AG04449 (cell line): ENCODE measurements at places on chromosomes 7 and 10.

DNA sequence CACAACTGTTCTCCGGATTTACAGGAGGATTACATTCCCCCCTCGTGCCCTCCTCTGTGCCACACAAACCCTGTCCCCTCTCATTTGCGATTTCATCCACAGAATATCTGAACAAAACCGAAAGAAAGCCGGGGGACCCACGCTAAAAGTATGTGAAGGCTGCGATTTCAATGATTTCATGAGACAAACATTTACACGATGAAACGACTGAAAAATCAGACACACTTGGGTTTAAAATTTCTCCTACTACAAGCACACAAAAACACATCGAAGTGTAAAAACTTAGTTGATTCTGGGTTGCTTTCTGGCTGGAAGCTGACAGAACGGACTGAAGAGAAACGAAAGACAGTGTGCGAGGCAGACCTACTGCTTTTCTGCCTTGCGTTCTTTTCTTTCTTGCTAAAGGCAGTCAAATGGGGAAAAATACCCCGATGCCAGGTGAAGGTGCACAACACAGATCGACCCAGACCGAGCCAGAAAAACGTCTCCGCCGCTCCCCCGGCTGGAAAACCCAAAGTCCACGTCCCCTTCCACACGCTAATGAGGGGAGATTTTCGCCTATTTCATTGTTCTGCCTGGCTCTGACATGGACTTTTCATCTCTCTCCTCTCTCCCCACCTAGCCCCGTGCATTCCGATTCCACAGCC lies 1.2 kb downstream of the HIPK2 start:
- peak; percentile 31 for DNase-seq

- no peak for DNase-seq
Measured at GRCh38 chr7:81664304-81664703, 105.5 kb downstream of the HGF start.

- DNase-seq: no peak
Measured at GRCh38 chr10:21194510-21194993, 297.4 kb upstream of the NEBL start.

DNA sequence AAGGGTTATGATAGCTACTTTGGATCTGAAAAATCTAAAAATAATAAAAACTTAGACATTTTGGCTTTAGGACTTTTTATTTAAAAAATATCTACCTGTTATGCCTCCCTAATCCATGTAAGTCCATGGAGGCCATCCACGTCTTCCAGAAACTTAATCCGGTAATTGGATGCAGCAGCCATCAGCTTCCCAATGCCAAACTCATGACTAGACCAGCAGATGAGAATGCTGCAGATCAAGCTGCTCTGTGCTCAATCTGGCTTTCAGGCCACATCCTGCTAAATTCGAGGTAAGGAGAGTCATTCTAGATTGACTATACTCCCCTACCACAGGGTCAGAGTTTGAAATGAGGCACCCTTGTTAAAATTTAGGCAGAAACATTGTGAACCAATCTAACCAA lies 168.5 kb upstream of the TCERG1L start:
- DNase-seq: no peak

DNA sequence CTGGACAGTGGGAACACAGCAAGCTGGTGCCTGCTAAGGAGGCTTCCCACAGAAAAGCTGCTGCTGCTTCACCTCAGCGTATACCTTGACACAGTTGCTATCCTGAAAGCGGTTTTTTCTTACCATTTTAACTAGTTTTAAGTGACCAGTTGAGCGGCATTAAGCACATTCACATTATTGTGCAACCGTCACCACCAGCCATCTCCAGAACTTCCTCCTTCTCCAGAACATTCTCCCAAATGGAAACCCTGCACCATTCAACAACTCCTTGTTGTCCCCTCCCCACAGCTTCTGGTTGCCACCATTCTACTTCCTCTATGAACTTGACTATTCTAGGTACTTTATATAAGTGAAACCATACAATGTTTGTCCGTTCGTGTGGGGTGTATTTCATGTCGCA lies 169.9 kb downstream of the SNX10 start:
- no peak for DNase-seq

DNA sequence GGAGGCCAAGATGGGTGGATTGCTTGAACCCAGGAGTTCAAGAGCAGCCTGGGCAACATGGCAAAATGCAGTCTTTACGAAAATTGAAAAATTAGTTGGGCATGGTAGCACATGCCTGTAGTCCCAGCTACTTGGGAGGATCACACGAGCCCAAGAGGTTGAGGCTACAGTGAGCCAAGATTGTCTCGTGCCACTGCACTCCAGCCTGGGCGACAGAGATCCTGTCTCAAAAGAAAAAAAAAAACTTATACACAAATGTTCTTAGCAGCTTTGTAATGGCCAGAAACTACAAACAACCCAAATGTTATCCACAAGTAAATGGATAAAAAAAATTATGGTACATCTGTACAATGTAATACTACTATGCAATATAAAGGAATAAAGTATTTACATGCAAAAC lies 12.6 kb downstream of the NT5C2 start:
- no peak for DNase-seq

DNA sequence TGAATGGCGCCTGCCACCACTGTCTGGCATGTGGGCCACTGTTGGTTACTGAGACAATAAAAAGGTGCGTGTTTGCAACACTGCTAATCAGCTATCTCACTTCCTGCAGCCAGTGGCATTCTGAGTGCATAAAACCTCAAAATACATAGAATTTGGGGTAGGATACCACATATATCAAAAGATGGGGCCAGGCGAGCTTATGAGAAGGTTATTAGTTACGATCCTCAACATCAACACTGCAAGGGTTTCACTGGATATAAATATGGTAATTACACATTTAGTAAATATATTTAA lies 200.2 kb downstream of the WDR37 start:
- DNase-seq: no peak

GRCh38 chr7:87036985-87037384 lies 22.5 kb downstream of the ELAPOR2 start:
- DNase-seq: no peak

GRCh38 chr7:18468795-18469194 lies 26.8 kb upstream of the HDAC9 start:
- DNase-seq: no peak

- DNase-seq: no peak
Measured at GRCh38 chr7:106041140-106041717, 70.9 kb downstream of the SYPL1 start.

- DNase-seq: no peak
Measured at GRCh38 chr7:21763818-21764217, 181.9 kb downstream of the CDCA7L start.

- DNase-seq: no peak
Measured at GRCh38 chr7:621572-622285, 102.1 kb upstream of the PDGFA start.

DNA sequence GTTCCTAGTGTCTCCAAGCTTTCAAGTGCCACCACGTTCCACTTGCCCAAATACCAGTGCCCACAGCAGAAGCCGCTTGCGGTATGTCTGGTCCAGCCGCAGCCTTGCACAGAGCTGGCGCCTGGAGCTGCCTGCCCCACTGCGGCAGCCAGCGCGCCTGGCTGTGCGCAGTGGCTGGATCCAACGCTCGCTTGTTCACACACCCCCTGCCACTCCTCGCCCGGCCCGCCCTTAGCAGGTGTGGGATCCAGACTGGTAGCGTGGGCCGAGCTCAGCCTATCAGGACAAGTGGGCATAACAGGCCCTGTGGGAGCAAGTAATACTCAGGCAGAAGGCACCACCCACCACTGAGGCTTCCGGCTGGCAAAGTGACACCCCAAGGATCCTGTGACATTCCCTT lies 294.4 kb downstream of the GRM8 start:
- DNase-seq: no peak

GRCh38 chr7:154433632-154434598 lies 381.7 kb downstream of the DPP6 start:
- DNase-seq: no peak

- peak; percentile 40 for DNase-seq
Measured at GRCh38 chr10:118167056-118167700, 120.4 kb upstream of the RAB11FIP2 start.

DNA sequence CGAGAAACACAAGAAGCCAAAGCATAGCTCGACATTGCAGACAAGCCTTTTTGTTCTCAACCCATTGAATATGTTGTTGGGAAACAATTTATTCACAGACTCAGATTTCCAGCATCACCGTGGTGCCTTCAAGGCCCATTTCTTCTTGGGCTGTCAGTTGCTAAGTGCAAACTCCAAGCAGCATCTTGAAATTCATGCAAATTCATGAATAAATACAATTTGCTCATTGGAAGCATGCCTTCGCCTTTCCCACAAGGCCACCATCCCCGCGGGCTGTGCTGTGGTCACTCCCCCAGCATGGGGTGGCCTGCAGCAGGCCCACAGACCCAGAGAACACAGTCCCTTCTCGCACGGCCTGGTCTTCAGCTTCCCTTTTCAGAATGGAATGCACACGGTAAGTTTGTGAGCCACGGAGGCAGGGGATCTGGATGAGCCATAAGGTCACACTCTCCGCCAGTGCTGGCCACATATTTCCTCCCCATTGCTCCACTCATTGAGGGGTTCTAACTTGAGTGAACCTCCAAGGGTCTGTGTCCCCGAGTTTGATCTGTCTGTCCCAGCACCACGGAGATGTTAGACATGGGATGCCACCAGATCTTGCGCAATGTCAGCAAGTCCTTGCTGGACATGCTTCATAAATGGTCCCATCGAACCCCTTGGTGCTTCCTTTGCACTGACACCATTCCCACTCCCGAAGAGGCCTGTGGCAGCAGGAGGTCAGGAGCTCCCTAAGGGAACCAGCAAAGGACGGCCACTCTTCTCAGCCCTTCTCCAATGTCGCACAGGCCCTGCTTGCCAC lies 109.5 kb downstream of the GFRA1 start:
- DNase-seq: no peak

DNA sequence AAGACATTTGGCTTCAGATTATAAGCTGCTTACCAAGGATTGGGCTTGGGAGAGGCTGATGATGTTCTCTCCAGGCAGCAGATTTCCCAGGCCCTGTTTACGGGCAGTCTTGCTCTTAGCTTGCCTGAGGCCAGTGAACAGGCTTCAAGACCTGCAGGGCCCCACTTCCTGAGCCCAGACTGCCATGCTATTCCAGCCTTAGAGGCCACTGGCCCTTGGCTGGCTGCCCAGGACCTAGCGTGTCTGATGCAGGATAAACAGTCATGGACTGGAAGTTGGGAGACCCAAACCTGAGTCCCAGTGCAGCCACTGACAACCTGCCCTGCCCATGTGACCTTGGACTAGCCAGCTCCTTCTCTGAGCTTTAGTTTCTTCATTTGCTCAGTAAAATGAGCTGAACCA lies 2.9 kb downstream of the PRXL2A start:
- DNase-seq: no peak

GRCh38 chr7:48637382-48637781 lies 287.0 kb upstream of the CDC14C start:
- DNase-seq: no peak

DNA sequence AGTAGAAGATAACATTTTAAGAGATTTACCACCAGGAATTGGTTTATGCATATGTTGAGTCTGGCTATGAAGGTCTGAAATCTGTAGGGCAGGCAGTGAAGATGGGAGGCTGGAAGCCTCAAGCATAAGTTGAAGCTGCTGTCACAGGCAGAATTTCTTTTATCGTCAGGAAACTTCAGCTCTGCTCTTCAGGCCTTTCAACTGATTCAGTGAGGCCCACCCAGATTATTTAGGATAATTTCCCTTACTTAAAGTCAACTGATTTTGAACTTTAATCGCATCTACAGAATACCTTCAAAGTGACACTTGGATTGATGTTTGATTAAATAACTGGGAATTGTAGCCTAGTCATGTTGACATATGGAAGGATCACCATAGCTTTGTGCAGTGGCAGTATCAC lies 190.5 kb downstream of the PPP1R9A start:
- DNase-seq: no peak

DNA sequence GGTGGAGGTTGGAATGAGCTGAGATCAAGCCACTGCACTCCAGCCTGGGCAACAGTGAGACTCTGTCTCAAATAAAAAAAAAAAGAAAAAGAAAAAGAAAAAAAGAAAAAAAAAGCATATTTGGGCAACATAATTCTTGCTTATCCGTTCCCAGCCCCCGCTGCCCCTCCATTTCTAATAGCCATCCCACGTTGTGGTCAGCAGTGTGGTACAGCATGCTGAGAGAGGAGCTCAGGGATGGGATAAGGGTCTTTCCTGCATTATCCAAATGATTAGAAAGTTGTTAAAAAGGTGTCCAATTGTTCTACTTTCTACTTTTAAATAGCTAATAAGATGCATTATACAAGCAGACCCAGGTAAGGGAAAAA lies 104.9 kb upstream of the ZNF92 start:
- no peak for DNase-seq

DNA sequence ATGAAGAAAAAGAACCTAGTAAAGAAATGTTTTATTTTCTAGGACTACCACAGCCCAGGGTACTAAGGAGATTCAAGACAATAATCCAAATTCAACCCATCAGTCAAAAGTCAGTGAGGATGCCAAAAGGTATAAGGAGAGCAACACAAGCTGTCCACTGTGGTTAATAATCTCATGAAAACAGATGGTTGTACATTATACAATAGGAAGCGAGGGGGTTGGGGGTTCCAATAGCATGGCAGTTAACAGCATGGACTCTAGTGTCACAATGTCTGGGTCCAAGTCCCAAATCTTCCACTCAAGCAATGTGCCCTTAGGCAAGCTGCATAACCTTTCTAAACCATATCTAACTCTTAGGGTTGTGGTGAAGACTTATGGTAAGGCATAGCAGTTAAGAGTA lies 35.1 kb downstream of the BRAF start:
- DNase-seq: no peak

- DNase-seq: no peak
Measured at GRCh38 chr7:11946794-11947193, 114.8 kb upstream of the THSD7A start.

- no peak for DNase-seq
Measured at GRCh38 chr10:80173466-80173865, 31.9 kb downstream of the ANXA11 start.

DNA sequence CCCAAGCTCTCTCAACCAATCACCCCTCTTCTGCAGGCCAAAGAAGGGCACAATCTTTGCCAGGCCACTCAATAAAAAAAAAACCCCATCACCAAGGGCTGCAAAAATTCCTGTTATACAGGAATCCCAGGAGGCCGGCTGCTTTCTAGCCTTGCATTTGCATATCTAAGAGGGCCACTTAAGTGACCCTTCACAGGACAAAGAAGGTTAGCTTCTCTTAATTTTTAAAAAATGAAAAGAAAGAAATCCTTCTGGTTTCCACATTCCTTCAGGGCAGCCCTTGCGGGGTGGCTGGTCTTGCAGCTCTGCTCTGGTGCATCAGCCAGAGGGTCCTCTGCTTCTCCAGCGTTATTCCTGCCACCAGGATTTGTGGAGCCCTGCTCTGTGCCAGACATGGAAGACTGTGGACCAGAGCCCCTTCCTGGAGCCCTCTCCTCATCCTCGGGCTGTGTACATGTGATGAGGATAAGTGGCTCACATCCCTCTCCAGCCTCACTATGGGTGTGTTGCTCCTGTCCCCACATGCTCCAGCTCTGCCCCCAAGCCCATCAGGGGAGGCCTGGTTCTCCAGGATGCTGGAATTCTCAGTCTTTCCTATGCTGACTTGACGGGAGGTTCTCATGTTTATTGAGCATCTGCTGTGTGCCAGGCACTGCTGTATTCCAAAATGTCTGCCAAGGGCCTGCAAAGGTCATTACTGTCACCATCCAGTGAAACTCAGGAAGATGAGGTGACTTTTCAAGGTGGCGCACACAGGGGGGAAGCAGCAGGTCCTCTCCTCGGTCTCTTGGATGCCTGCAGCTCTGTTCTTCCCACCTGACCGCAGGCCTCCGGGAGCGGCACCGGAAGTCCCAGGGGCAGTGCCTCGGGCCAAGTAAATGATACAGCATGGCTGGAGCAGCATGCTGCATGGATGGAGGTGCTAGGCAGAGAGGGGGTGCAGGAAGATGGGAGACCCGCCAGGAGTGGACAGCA lies 67.7 kb downstream of the ARHGAP22 start:
- DNase-seq: no peak
